ENCODE measurements at places on chromosomes 13 and 19. TPM values are rescaled to one million over a fixed set of nuclear protein-coding genes. Genes with fewer than 3 reads are reported as not detected.

The C1QTNF9 gene
- not detected for total RNA-seq

The CCDC122 gene
- total RNA-seq: 11.5 TPM

The CEACAM16 gene
- total RNA-seq: not detected

The STOML3 gene
- total RNA-seq: not detected

The ZNF93 gene
- 47.7 TPM for total RNA-seq

The PPP1R12C gene
- 100 TPM for total RNA-seq

The KLK2 gene
- 0.35 TPM for total RNA-seq

The PSG2 gene
- total RNA-seq: not detected

The CGB2 gene
- total RNA-seq: 0.57 TPM

The SYT5 gene
- total RNA-seq: not detected

The LRP3 gene
- total RNA-seq: 21.2 TPM

The ZNF524 gene
- 4.9 TPM for total RNA-seq

The DIRAS1 gene
- 8.4 TPM for total RNA-seq

The UGGT2 gene
- 30.2 TPM for total RNA-seq

The SHANK1 gene
- 1.6 TPM for total RNA-seq

The SIGLEC11 gene
- not detected for total RNA-seq

Measured in endodermal cell (in vitro differentiated cells).